Stimulated activated CD4-positive, alpha-beta T cell treated with anti-CD3 and anti-CD28 coated beads, Interleukin-1b, Interleukin-23, amount 100 ng/mL, for 1 hour (primary cell): ENCODE measurements at places on chromosomes 5 and 9.

GRCh38 chr5:149442563-149443182 is 63.6 kb upstream of the IL17B start:
- peak; percentile 57 for DNase-seq

- DNase-seq, result no peak
Observed at GRCh38 chr5:11239261-11240015, 478.4 kb upstream of the DAP start.

DNA sequence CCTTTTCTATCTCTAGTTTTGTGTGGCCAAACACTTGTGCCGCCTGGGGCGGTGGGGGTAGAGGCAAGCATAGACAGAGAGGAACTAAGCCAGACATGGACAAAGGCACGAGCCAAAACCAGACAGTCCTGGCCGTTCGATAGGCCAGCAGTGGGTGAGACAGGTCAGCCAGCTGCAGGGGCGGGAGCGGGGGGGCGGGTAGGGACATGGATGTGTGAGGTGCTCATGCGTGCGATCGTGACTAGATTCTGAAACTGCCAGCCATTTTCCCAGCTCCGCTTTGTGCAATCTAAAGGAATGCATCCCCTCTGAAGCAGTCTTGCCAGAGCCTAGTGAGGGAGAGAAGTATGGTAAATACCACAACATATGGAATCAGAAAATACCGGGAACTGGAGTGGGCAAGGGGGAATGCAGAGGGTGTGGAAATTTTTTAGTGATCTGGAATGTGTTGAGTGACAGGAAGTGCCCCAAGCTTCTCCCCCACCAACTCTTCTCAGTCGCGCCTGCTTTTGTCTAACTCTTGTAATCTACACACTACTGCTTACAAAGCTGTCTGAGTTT is 111.9 kb downstream of the NR6A1 start:
- peak; percentile 9 for DNase-seq

DNA sequence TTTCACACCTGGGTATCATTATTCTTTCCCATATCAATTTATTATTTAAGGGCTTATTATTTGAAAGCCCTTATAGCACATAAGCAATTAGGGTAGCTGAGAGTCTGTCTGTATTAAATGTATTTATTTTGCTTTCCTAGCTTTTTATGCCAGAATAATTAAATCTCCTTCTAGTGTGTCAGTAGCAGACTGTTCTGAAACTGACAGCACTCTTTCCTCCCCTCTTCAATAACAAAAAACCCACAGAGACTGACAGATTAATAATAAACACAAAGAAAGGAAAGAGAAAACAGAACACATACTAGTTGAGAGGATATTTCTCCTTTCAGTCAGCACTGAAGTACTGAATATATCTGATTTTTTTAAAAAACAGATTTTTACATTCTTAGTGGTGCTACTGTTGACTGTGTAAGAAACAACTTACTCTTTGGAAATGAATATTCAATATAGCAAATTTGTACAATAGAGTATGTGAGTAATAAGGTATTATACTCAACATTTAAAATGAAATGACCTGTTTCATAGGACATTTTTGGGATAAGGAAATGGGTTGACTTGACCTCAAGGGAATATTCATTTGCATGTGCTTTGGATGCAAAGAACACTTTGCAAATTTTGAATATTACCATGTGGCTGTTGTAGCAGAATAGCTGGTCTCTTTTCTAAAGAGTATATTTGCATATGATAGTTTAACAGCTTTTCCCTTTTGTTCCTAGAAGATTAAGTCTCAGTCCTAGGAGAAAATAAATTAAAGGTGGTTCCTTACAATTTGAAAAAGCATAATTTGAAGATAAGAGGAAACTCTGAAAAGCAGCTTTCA is 208.3 kb downstream of the SPATA31D1 start:
- no peak for DNase-seq

- DNase-seq, result no peak
Observed at GRCh38 chr5:154644745-154645411, 110.3 kb upstream of the LARP1 start.

- DNase-seq, result no peak
Observed at GRCh38 chr9:94720846-94721549, 5.5 kb upstream of the AOPEP start.

DNA sequence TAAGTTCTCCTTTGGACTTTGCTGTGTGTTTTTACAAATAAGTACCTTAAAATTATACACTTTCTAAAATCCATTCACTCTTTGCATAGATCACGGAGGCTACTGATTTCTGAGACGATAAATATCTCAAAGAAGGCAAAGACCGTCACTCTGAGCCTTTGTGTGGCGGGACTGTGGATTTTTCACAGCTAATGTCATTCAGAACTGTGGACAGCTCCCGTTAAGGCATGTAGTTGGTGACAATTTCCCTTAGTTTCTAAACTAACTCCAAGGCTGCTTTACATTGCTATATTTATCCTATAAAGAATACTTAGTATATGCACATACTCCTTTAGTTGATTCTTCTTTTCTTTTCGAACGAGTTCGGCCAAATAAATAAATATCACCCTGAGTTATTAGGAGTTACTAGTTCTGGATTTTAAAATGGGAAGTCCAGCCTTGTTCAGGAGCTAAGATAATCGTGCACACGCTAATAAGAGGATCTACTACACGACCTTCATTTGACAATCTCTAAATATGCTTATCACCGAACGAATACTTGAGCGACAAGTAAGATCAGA is 1.8 kb downstream of the HCN1 start:
- no peak for DNase-seq

DNA sequence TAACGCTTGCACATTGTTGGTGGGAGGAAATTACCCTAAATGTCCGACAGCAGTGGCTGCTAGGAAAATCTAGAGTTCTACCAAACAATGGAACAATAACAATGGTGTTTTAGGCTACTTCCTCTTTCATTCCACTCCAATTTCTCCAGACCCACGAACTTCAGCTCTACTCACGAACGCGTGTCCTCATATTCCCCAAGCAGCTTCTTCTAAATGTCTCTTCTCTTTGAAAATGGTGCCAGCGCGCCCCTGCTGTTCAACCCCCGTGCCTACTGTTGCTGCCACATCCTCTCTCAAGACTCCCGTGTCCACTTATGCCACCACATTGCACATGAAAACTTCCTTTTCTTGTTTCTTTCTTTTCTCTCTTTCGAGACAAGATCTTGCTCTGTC is 25.6 kb downstream of the OR2V2 start:
- DNase-seq, result no peak

- DNase-seq, result no peak
Observed at GRCh38 chr5:142117579-142118151, 9.1 kb downstream of the NDFIP1 start.

GRCh38 chr9:114745108-114745848 is 60.6 kb downstream of the TNFSF15 start:
- DNase-seq, result no peak

GRCh38 chr5:131825404-131826013 is 28.7 kb upstream of the FNIP1 start:
- DNase-seq, result no peak
